ENCODE measurements at places on chromosomes 6 and 20.
A peak's percentile ranks its signal among the peaks of the same experiment; 100 is the strongest.

- no peak for DNase-seq
- no peaks in the 10 kb centered on the region for H3K27me3 ChIP-seq
- no peak overlapping the region for H3K4me3 ChIP-seq
- no peaks in the 10 kb centered on the region for H3K4me1 ChIP-seq
- H3K36me3 ChIP-seq = no peaks in the 10 kb centered on the region
- H3K27ac ChIP-seq = no peak overlapping the region
Observed at GRCh38 chr6:95420792-95421191, 156.5 kb upstream of the MANEA start.

GRCh38 chr6:26092443-26092842 is 5.2 kb downstream of the HFE start:
- no peak for DNase-seq
- no peaks in the 10 kb centered on the region for H3K4me1 ChIP-seq
- no peak overlapping the region for H3K4me3 ChIP-seq
- H3K36me3 ChIP-seq = no peaks in the 10 kb centered on the region

DNA sequence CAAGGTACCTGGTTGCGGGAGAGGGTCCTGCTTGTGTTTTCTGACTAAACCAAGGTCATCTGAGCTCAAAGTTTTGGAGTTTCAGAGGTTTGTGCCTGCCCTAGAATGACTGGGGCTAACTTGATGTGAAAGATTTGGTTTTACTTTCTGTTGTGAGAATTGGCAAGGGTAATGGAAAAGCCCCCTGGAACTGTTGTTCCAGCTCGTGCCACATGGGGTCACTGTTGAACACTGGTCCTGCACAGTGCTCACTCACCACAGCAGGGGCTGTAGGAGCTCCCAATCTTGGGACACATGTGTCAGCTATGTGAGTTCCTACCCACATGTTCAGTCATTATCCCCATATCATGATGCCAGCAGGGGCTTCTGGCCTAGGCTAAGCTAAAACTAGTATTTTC is 6.5 kb downstream of the TGM6 start:
- no peaks in the 10 kb centered on the region for H3K27me3 ChIP-seq
- DNase-seq = no peak
- H3K4me3 ChIP-seq = no peak overlapping the region
- no peak overlapping the region for H3K27ac ChIP-seq
- no peaks in the 10 kb centered on the region for H3K36me3 ChIP-seq
- no peaks in the 10 kb centered on the region for H3K4me1 ChIP-seq

GRCh38 chr6:142679907-142680700 is 264.9 kb downstream of the HIVEP2 start:
- no peaks in the 10 kb centered on the region for H3K36me3 ChIP-seq
- peak; percentile 20 for DNase-seq
- no peaks in the 10 kb centered on the region for H3K27me3 ChIP-seq
- no peak overlapping the region for H3K4me3 ChIP-seq
- no peak overlapping the region for H3K27ac ChIP-seq

- no peak overlapping the region for H3K4me3 ChIP-seq
- H3K36me3 ChIP-seq = no peaks in the 10 kb centered on the region
- no peaks in the 10 kb centered on the region for H3K27me3 ChIP-seq
Observed at GRCh38 chr6:153210083-153210482, 79.0 kb upstream of the RGS17 start.

GRCh38 chr6:35320031-35320410 is 22.3 kb upstream of the PPARD start:
- no peaks in the 10 kb centered on the region for H3K36me3 ChIP-seq
- no peak overlapping the region for H3K4me3 ChIP-seq
- no peak for DNase-seq
- no peaks in the 10 kb centered on the region for H3K27me3 ChIP-seq
- H3K27ac ChIP-seq = no peak overlapping the region

DNA sequence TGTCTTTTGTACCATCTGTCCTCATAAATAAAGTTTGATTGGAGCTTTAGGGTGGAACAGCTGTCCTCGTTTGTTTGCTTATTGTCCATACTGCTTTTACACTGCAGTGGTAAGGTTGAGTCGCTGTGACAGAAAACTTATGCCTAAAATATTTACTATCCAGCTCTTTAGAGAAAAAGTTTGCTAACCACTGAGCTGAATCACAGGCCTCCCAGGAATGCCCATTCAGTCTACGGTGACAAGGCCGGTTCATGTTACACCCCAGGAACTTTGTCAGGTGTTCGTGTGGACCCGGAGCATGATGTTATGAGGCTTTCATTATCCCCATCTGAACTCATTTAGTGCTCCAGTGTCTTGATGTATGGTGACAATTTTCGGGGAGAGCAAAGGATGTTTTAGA is 401.1 kb downstream of the SAMD5 start:
- H3K4me1 ChIP-seq = no peaks in the 10 kb centered on the region
- H3K4me3 ChIP-seq = no peak overlapping the region
- no peaks in the 10 kb centered on the region for H3K36me3 ChIP-seq
- no peak overlapping the region for H3K27ac ChIP-seq
- no peak for DNase-seq

DNA sequence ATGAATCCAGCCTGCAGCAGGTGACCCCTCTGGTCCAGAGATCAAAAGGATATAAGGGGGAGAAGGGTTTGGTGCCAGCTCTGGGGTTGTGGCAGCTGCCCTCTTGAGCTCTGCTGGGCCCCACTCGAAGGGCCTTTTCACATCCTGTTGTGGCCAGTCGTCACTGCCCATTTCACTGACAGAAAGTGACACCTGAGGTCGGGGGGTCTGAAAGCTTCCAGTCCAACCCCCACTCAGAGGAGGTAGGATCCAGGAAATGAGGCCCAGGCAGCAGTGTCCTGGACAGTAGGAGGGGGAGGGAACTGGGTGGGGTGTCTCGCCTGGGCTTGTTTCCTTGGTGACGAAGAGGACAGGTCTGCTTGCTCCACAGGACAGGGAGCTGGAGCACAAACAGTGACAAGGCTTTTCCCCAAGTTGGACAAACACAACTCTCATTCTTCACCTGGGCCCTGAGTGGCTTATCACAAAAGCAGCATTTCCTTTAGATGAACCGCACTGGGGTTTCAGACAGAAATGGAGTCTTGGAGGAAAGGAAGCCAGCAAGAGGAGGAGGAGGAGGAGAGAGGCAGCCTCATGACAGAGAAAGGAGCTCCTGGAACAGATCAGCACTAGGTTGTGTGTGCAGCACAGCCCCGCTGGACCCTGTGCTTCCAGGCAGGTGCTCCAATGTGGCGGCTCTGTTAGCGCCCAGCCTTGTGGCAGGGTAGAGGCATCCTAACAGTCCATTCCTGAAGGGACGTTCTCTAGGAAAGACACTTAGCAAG is 11.0 kb downstream of the FRS3 start:
- H3K27ac ChIP-seq = no peak overlapping the region
- H3K36me3 ChIP-seq = peaks cover 5% of the 10 kb centered on the region
- no peak overlapping the region for H3K4me3 ChIP-seq
- DNase-seq = no peak
- no peaks in the 10 kb centered on the region for H3K27me3 ChIP-seq
- peaks cover 3% of the 10 kb centered on the region for H3K4me1 ChIP-seq

DNA sequence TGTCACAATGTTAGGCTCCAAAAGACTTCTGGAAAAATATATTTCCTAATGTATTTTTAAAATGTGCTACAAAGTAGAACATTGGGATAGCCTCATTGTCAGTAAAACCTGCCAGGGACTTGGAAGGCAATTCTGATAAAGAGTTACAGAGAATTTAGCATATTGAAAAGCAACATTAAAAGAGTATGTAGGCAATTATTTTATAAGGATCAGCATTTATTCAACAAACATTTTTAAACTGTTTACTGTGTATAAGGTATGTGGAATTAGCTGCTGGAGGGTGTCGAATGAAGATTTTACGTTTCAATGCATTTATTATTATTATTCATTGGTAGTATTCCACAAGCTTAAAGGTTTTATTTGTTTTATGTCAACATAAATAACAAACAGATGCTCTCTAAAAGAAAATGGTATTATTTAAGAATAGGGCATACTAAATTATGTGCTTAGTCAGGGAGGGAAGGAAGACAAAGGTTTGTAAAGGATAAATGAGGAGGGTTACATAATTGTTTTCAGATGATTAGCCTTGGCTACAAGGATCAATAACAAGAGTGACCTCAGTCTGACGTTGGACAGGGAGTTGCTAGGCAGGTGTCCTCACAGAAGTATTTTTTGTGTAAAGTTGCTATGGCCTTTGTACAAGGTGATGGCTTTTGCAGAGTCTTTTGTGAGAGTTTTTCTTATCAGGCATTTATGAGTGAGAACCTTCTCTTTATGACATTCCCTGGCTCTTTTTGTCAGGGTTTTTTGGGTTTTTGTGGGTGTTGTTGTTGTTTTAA is 313.4 kb upstream of the PLCB4 start:
- H3K27ac ChIP-seq = no peak overlapping the region
- no peak for DNase-seq
- no peak overlapping the region for H3K4me3 ChIP-seq
- no peaks in the 10 kb centered on the region for H3K27me3 ChIP-seq

- H3K4me1 ChIP-seq = no peaks in the 10 kb centered on the region
- H3K27ac ChIP-seq = no peak overlapping the region
- H3K27me3 ChIP-seq = no peaks in the 10 kb centered on the region
- no peak overlapping the region for H3K4me3 ChIP-seq
- H3K36me3 ChIP-seq = no peaks in the 10 kb centered on the region
Observed at GRCh38 chr6:169008641-169009257, 244.9 kb downstream of the THBS2 start.

DNA sequence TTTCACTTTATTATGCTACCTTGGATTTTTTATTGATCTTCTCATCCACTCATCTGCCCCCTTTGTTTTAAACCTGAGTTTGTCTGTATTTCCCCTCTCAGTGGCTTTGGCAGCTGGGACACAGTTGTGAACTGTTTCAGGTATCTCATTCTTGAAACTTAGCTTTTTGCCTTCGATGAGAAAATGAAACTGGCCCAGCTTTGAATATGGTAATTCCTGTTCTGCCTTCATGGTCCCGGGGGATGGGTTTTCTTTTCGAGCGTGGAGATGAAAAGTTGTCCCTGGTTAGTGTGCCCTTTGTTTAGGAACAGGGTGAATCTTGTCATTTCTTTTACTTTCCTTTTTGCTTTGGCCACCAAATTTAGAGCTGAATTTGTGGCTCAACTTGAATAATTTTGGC is 25.6 kb downstream of the DHX35 start:
- DNase-seq = no peak
- H3K4me3 ChIP-seq = no peak overlapping the region
- H3K4me1 ChIP-seq = no peaks in the 10 kb centered on the region
- H3K27me3 ChIP-seq = no peaks in the 10 kb centered on the region
- no peaks in the 10 kb centered on the region for H3K36me3 ChIP-seq

GRCh38 chr20:1500496-1500895 is 9.3 kb upstream of the SIRPB2 start:
- no peak for DNase-seq
- H3K4me3 ChIP-seq = no peak overlapping the region
- H3K27ac ChIP-seq = peak overlapping the region; percentile 74
- no peaks in the 10 kb centered on the region for H3K36me3 ChIP-seq
- no peaks in the 10 kb centered on the region for H3K4me1 ChIP-seq

- H3K27me3 ChIP-seq = no peaks in the 10 kb centered on the region
- no peak overlapping the region for H3K4me3 ChIP-seq
- no peak for DNase-seq
- H3K27ac ChIP-seq = no peak overlapping the region
Observed at GRCh38 chr6:13307508-13307995, 20.8 kb downstream of the TBC1D7 start.

DNA sequence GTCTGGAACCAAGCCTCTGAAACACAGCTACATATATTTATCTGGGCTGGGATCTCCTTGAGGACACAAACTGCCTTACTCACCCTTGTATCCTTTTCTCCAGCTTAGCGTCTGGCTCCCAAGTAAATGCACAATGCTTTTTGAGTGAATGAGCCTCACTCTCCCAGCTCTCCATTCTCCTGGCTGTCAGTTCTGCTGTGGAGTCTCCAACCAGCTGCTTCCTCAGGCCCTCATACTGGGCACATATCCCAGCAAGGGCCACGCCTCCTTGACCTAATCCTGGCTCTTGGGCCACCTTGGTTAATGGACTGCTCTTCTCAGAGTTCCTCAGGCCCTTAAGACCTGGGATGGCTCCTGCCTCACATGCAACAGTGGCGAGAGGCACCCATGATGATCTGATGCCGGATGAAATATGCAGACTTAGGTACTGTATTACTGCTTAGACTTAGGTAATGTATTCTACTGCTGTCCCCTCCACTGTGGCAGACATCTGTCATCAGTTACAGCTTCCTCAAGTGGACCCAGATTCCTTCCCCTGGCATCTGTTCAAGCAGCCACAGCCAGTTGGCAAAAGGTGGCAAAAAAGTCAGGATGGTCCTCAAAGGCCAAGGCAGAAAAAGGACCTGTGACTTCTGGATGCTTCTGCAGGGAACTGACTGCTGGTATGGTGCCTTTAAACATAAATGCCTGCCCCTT is 16.5 kb downstream of the SNHG17 start:
- no peak overlapping the region for H3K27ac ChIP-seq
- no peaks in the 10 kb centered on the region for H3K27me3 ChIP-seq
- no peak overlapping the region for H3K4me3 ChIP-seq

DNA sequence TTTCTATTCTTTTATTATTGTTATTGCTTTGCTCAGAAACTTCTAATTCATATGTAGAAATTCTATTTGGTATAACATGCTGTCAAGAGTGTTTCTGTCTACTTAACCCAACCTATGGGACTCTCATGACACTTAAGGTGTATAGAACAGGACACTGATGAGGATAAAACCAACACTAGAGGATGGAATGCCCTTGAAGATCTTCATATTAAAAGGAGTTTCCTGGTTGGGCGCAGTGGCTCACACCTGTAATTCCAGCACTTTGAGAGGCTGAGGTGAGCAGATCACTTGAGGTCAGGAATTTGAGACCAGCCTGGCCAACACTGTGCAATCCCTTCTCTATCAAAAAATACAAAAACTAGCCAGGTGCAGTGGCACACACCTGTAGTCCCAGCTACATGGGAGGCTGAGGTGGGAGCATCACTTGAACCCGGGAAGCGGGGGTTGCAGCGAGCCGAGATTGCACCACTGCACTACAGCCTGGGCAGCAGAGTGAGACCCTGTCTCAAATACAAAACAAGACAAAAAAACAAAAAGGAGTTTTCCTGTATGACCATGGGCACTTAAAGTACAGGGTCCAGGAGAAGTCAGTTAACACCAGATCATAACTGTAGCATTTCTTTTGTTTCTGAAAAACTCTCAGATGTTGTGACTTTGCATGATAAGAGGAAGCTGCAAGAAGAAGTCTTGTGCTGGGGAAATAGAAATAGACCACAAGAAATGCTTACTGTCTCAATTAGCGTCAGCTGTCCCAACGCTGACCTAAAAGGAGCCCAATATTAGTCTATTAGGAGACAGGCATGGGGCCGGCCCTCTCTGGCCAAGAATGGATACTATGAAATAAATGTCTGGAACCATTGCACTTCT is 38.9 kb upstream of the CD2AP start:
- no peaks in the 10 kb centered on the region for H3K4me1 ChIP-seq
- H3K4me3 ChIP-seq = no peak overlapping the region
- DNase-seq = no peak
- no peak overlapping the region for H3K27ac ChIP-seq

Measured in breast epithelium (tissue), 4 donors.